MV-4-11 (cell line): ENCODE measurements at places on chromosomes 2 and 18.

DNA sequence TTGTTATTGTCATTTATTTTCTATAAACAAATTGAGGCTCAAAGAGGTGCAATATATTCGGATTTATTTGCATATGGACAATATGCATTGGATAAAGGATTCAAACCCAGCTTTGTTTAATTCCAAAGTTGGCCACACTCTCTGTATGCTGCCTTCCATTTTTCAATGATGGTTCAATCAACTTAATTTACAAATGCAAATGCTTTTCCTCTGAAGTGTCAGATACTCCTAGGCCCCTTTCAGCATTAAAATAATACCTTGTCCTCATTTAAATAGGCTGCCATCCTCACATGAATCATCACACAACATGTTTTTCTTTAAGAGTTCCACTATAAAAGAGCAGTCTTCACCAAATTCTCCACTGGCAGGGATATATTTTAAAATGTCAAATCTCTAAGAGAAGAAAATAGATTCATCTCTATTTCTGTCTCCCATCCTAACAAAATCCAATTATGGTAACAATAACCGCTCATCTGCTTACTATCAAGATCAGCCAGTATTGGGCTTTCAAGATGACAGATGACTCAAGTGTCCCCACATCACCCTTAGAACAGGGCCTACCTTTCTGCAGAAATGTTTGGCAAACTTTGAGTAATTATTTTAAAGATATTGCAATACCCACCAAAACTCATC is 114.8 kb downstream of the SCG2 start:
- DNase-seq, result no peak

- DNase-seq, result peak; percentile 65
Measured at GRCh38 chr2:199818026-199818425, 33.0 kb downstream of the FTCDNL1 start.

- DNase-seq, result peak; percentile 5
Measured at GRCh38 chr18:51030537-51031258, 685 bp downstream of the SMAD4 start.

- DNase-seq, result no peak
Measured at GRCh38 chr2:224198436-224198835, 159.3 kb upstream of the SERPINE2 start.

DNA sequence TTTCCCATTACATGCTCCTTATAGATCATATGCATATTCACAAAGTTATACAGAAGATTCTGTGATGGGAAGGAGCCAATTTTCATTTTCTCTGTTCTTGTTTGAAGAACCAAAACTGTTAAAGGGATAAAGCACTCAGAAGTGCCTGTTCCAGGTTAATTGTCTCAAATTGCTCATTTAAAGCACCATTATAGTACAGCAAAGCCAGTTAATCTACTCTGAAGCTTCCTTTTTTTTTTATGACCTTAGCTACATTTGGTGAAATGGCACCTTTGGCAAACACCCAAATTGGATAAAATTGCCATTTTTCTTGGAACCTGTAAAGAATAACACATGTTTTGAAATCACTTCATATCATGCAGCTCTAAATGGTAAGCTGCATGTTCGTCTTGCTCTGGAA is 1092.3 kb downstream of the BCL11A start:
- no peak for DNase-seq

DNA sequence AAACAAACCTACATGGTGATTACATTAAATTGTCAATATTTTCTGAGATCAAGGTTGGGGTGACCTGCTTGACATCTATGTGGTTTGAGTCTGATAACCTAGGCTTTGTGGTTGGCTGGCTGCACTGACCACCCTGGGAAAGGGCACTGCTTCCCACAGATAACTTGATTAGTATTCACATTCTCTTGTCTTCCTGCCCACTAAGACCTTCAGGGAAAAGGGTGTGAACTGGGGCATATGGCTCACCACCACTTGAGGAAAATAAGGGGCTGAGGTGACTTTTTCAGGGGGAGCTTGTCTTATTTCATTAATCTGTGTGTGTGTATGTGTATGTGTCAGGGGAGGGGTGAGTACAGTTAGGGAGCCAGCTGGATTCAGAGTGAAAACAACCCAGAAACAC is 1.5 kb downstream of the SMYD1 start:
- DNase-seq, result no peak

- no peak for DNase-seq
Measured at GRCh38 chr18:6199777-6200176, 214.9 kb downstream of the L3MBTL4 start.

DNA sequence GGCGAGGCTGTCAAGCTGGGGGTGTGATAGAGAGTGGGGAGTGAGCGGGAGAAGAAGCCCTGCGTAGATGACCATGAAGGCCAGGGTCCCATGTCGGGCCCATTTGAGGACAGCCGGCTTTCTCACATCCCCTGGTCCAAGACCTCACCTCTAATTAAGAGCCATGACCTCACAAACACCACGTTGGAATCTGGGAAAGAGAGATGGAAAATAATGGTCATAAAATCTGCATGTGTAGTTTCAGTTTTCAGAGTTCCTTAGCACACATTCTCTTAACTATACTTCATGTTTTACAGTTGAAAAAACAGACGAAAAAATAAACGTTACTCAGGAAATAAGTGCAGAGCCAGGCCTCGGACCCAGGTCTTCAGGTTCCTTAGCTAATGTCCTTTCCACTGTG is 244.8 kb upstream of the SIX2 start:
- no peak for DNase-seq

- DNase-seq, result peak; percentile 86
Measured at GRCh38 chr2:226423498-226423960, 376.1 kb downstream of the IRS1 start.

- DNase-seq, result no peak
Measured at GRCh38 chr2:68512966-68513365, 45.6 kb downstream of the APLF start.

GRCh38 chr2:206836722-206837121 is 71.3 kb downstream of the FASTKD2 start:
- no peak for DNase-seq

DNA sequence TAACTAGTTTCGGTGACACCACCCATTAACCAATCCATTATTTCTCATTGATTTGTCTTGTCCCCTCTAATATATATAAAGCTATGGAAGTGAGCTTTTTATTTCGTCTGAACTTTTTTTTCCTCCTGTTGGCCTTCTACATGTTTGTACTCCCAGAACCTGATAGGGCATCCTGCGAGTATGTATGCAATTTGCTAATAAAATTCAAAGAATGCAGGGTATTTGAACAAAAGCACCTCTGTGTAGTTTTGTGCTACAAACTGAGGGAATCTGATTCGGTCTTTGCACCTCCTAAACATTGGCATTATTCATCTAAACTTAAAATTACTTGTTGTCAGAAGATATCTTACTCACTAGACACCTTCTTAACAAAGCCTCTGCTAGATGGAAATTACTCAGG is 242.9 kb upstream of the TMEFF2 start:
- no peak for DNase-seq

GRCh38 chr2:53964987-53965687 is 5.7 kb downstream of the PSME4 start:
- DNase-seq, result no peak

DNA sequence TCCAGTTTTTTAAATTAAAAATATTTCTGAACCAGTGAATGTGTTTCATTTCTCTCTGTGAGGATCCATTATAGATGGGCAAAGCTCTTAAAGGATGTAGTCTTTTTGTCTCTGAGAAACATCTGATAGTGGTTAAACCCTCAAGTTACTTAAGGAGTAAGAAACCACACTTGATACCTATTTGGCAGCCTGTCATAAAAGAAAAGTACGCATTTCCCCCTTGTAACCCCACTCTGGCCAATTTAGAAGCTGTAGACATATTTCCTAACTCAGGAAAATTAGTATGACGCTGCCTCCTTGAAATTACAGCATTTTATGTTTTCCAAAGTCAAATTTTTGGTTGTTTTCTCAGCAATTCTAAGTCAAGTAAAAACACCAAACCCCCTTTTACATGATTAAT is 2.0 kb downstream of the STAT4 start:
- DNase-seq, result peak; percentile 57

- no peak for DNase-seq
Measured at GRCh38 chr2:182064019-182064778, 78.5 kb downstream of the PPP1R1C start.

DNA sequence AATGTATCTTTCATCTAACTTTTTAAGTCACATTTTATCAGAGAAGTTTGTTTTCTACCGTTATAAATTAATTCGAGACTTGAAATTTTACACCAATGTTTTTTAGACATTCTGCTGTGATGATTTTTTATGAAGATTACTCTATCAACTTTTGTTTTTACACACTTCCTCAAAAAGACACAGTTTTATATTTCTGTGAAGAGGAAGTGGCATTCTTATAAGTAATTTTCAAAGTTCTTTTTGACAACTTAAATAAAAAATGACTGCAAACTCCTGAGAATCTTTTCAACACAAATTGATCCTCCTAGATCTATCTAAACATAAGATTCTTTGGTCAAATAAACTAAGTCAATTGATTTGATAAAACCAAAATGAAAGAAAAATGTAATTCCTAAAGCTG is 13.7 kb downstream of the ANKRD44 start:
- DNase-seq, result peak; percentile 82

GRCh38 chr2:61862085-61862484 is 8.2 kb upstream of the FAM161A start:
- DNase-seq, result no peak

GRCh38 chr2:47043891-47044239 is 111.2 kb downstream of the STPG4 start:
- no peak for DNase-seq

GRCh38 chr2:226802573-226802972 is 3.0 kb upstream of the IRS1 start:
- peak; percentile 71 for DNase-seq

GRCh38 chr2:27216416-27217137 is 592 bp upstream of the CAD start:
- DNase-seq, result no peak

GRCh38 chr2:10531874-10532637 is 83.9 kb upstream of the ODC1 start:
- DNase-seq, result no peak

- no peak for DNase-seq
Measured at GRCh38 chr2:47569658-47570475, 166.9 kb downstream of the MSH2 start.

DNA sequence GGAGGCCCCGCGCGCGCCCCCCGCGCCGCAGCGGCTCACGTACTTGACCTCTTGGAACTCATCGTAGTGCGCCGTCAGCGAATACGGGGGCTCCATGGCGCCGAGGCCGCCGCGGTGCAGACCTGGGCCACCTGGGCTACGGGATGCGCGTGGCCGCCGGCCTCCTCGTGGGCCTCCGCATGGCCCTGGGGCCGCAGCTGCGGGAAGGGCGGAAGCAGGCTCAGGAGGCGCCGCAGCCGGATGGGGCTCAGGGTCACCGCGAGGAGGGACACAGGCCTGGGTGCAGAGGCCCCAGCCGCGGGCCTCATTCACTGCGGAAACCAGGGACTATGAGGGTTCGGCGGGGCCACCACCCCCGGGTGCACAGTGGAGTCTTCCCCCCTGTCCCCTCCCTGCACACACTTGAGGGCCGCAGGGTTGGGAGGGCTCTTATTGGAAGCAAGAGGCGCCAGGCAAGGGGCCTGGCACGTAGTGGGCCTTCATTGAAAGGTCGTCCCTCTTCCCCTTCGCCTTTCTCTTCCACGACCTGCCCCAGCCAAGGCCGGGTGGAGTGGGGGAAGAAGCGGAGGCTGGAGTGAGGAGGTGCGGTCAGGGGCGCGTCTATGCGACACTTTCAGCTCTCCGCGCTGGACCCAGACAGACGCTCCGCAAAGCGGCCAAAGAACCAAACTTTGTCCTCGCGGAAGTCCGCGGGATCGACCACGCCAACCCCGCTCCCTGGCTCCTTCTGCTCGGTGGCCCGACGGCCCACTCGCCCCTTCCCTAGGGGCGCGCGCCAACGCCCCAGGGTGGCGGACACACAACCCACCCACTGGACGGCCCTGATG is 863 bp downstream of the ECEL1 start:
- DNase-seq, result no peak

DNA sequence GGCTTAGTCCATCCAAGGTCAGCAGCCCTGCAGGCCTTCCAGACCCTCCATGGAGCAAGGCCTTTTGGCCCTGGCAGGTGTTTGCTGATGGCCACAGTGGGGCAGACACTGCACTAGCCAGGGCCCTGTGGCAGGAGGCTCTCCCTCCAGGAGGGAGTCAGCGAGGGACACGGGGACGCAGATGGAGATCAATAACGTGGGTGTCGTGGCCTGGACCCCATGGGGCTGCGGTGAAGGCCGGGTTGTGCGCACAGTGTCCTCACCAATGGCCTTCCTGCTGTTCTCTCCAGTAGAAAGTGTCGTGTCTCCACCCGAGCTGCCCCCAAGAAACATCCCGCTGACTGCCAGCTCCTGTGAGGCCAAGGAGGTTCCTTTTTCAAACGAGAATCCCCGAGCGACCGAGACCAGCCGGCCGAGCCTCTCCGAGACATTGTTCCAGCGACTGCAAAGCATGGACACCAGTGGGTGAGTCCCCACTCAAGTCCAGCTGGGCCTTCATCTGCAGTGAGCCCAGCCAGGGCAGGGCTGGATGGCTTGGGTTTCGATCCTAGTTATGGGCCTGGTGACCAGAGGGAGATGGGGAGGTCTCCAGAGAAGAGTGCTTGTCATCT is 65.4 kb downstream of the INPP5D start:
- DNase-seq, result no peak

DNA sequence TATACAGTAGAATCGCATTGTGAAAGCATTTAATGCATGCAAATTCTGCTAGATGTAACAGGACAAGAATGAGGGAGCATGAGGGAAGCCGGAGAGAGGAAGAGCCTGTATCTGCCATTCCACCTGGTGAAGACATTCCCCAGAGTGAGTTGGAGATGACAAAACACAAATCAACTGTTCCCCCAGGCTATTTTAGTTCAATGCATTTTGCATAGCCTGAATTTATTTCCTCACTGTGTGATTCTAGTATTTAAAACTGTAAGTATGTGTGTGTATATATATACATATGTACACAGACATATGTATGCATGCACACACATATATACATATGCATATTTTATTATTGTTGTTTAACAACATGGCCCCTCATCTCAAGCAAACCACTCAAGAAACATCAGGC is 54.7 kb downstream of the CCDC68 start:
- DNase-seq, result no peak

DNA sequence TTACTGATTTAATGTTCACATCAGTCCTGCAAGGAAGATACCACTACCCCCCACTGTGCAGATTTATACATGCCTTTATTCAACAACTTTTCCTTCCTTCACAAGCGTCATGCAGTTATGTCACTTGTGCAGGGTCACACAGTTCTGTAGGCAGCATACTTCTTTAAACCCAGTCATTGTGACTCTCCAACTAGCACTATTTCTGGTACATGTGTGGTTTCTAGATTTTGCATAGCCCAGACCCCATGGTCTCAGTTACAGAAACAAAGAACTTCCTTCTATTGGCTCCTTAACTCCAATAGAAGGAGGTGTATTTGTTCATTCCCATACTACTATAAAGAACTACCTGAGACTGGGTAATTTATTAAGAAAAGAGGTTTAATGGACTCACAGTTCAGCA is 333.1 kb downstream of the ZNF516 start:
- DNase-seq, result peak; percentile 10

- DNase-seq, result peak; percentile 97
Measured at GRCh38 chr2:136019306-136019705, 33.9 kb upstream of the DARS1 start.
